ENCODE measurements at places on chromosomes 5 and 9. TPM values are rescaled to one million over a fixed set of nuclear protein-coding genes. Genes with fewer than 3 reads are reported as not detected.

Gene TIMD4
- 8.0 TPM for total RNA-seq

DNA sequence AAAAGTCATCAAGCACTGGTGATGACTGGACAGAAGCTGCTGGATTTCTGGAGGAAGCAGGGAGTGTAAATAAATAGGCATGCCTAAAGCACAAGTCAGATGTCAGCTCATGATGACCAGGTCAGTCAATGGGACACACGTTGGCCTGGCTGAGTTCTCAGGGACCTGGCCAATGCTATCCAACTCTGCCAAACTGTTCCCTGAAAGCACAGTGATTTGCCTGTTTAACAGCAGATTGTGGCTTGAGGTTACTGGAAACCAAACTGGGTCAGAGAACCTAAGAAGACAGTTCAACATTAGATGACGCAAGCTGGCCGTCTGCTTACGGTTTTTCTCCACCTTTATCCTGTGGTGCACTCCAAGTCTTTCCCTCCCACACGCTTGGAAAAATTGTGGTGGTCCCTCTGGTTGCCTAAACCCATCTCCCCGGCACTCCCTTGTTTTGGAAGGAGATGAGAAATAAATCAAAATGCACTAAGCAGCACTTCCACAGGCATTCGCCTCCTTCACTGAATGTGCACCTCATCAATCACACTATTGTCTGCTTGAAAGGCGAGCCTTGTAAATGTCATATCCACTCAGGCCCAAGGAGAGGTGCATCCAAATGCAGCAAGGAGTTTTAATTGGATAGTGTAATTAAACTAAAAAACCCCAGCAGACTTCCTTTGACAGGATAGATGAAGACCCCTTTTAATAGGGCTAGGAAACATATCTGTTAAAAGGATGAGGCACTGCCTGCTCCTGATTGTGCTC, 199.4 kb downstream of the GAPVD1 start:
- peak; percentile 47 for DNase-seq

Gene TLX3
- total RNA-seq, result not detected

GRCh38 chr9:109499631-109500410, 1.7 kb upstream of the PTPN3 start:
- peak; percentile 73 for DNase-seq

Gene NSUN2
- total RNA-seq, result 48.9 TPM

- no peak for DNase-seq
Observed at GRCh38 chr9:99251157-99251556, 29.1 kb downstream of the SEC61B start.

Gene CDX1
- not detected for total RNA-seq

Gene PCSK5
- 14.7 TPM for total RNA-seq

Gene PCDHB16
- 5.1 TPM for total RNA-seq

Gene CDH18
- total RNA-seq, result not detected

- no peak for DNase-seq
Observed at GRCh38 chr5:131019111-131019510, 145.9 kb downstream of the HINT1 start.

DNA sequence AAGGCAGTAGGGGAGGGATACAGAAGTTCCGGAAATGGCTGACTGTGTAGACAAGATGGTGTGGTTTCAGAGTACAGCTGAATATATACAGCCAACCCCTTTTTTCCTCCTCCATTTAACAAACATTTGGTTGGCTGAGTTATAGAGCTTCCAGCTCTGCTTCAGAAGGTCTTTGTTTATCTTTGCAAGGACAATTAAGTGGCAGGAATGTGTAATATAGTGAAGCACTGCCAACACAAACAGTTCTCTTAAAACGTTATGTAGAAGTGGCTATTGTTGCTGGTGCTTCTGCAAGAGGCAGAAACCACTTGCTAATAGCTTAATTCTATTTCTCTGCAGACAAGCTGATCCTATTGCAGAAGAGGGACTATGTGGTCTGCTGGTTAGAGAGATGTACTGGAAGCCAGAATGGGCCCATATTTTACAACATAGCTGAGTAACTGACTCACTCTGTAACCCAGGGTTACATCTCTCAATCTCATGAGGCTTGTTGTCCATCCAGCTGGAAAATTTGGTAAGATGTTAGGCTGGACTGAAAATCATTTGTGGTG, 62.7 kb upstream of the OSMR start:
- DNase-seq, result peak; percentile 96

DNA sequence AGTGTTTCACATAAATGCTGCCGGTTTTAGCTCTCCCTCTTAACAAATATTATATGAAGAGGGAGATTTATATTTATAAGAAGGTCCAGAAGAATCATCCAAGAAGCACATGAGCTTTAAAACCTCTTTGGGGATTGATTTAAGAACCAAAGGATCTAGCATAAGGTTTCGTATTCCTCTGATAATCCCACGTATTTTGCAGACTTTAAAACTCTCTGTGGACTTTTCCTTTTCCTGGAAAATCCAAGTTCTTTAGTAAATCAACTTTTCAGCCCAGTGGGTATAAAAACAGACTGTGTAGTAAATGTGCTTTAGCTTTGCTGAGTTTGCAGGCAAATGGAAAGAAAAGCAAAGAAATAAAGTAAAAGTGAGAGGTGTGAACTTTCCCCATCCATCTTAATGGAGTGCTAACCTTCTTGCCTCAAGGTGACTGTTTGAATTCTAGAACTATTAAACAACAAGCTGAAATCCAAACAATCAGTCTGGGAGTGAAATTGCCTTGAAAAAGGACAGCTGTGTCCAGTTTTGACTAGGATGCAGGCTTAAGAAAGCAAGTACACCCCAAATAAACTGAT, 363.4 kb upstream of the SLC24A2 start:
- DNase-seq, result peak; percentile 81

GRCh38 chr5:111083323-111083722, 8.8 kb upstream of the WDR36 start:
- DNase-seq, result no peak

DNA sequence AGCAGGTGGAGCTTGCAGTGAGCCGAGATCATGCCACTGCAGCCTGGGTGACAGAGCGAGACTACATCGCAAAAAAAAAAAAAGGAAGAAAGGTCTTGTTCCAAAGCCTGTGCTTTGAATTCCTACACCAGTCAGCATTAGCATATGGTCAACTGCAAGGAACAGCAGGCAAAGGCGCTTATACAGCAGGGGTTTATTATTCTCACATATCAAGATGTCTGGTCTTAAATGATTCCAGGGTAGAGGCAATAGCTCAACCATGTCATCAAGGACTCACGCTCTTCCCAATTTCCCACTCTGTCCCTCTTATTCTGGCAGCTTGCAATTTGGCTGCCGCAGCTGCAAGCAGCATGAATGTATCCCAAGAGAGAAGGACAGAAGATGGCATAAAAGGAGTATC, 28.6 kb upstream of the HRH2 start:
- DNase-seq, result no peak

Gene KIF24
- 2.8 TPM for total RNA-seq

- peak; percentile 78 for DNase-seq
Observed at GRCh38 chr9:83266666-83267496, 203.9 kb upstream of the RASEF start.

DNA sequence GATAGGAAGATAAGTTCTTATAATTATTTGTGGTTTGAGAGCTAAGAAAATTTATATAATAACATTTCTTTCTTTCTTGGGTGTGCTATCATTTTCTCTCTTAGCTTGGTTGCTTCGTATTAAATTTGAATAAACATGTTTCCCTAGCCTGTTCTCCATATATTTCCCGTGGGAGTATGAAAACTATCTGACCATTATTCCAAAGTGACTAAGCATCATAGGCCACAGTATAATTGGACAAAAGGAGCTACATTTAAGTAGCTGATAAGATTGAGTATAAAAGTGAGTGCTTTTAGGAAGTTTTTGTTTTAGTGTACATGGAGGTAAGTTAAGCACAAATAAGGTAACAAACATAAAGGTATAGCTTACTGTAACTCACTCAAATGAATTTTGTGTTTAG, 8.4 kb upstream of the OSMR start:
- no peak for DNase-seq

DNA sequence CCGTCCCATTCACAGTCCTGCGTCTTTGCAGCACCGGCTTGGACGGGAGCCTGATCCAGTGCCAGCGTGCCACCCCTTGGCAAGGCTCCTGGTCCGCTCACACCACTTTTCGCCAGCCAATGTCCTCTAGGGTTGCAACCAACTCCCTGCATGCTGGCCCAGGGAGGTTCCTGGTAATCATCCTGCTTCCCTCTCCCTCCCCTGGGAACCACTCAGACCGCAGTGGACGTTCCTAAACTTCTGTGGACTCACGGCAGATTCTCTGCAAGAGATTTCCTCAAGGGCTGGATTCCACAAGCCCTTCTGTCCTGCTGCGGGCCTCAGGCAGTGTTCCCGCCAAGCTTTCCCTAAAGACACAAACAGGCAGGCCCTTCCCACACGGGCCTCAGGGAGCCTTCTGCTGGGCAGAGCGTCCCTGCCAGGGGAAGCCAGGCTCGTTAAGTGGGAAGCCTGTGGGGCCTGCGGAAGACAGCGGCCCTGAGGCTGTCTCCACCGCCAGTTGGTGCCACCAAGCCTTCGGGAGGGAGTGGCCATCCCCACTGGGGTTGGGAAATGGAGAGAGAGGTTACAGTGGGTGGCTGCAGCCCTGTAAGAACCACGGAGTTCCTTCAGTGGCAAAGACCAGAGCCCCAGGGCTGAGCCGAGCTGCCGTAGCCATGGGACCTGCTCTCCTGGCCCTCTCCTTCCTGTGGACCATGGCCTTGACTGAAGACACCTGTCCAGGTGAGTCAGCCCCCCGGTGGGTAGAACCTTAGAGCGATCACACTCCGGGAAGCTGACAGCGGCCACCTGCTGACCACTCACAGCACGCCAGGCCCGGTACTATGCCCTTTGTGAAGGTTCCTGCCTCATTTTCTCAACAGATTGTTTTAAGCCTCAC, 16.4 kb upstream of the FCN2 start:
- no peak for DNase-seq

Gene PNPLA7
- 9.6 TPM for total RNA-seq

DNA sequence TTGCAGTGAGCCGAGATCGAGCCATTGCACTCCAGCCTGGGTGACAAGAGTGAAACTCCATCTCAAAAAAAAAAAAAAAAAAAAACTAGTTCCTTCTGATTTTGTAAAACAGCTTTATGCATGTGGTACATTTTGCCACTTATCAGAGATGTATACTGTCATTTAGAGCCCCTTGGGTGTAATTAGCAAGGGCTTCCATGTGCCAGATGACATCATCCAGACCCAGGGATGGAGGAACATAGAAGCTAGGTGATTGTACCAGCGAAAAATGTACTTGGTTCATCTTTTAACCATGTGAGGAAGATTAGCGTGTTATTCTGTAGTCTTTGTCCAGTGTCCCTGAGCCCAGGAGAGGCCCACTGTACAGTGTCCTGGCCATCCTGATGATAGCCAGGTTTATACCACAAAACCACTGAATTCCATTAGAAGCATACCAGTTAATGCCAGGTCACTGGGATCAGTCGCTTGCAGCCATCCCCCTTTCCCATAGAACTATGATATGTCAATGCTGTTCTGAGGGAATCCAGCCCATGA, 239.3 kb upstream of the SGCD start:
- no peak for DNase-seq

GRCh38 chr5:147485046-147485445, 24.8 kb downstream of the DPYSL3 start:
- DNase-seq, result no peak

DNA sequence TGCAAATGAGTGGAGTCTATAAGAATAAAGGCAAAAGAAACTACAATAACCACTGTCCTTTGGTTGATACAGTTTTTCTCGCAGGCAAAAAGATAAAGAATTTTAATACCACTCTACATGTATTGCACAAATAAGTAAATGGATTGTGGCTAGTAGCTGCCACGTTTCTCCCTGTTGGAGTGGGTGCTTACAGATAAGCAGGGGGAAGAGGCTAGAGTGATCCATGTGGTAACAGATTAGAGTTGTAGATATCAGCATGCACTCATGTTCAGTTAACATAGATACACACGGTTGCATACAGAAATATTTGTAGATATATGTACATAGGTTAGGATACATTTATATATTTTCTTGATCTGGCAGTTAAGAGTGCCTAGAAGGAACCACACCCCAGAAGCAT, 179.5 kb downstream of the ARHGEF28 start:
- no peak for DNase-seq

Gene SLIT3
- total RNA-seq, result 54.1 TPM
